ENCODE measurements at places on chromosomes 5 and 9.

DNA sequence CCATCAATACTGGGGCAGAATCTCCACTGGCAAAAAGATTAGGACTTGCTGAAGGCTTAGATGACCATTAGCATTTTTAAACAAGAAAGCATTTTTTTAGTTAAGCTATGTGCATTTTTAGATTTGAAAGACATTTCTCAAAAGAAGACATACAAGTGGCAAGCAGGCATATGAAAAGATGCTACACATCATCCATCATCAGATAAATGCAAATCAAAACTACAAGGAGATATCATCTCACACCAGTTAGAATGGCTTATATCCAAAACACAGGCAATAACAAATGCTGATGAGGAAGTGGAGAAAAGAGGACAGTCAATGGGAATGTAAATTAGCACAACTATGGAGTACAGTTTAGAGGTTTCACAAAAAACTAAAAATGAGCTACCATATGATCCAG lies 195.6 kb upstream of the TNC start:
- DNase-seq, result no peak

- DNase-seq, result peak; percentile 90
Observed at GRCh38 chr9:110126986-110127864, 80.7 kb downstream of the C9orf152 start.

DNA sequence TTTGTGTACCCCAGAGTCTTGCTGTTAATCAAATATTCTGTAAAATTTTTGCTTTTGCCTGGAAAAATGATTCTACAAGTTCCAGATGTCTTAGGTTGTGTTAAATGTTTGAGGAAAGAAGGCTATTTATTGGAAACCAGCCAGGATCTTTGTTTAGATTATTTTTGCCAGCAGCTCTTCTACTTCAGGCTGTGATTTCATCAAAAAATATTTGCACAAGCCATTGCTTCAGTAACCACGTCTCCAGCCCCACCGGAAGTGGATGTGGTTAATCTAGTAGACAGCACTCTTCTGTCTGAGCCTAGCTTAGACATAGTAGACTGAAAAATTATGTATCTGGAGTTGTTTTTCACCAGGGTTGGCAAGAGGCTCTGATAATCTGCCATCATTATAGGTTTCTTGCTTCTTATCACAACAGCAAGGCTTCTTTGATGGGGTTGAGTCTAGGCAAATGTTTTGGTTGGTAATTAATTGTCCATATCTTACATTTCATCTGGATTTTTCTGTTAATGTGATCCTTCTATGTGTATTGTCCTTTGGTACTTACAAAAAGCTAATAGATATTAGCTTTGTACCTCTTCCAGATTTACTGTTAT lies 17.1 kb downstream of the KCTD16 start:
- DNase-seq, result no peak

- DNase-seq, result no peak
Observed at GRCh38 chr5:135076051-135076491, 42.0 kb upstream of the PITX1 start.

- DNase-seq, result no peak
Observed at GRCh38 chr9:4575997-4576396, 85.7 kb downstream of the SLC1A1 start.

- DNase-seq, result no peak
Observed at GRCh38 chr5:79135790-79136553, 24.4 kb downstream of the BHMT start.

GRCh38 chr5:88230546-88231066 lies 38.0 kb downstream of the TMEM161B start:
- DNase-seq, result no peak

- no peak for DNase-seq
Observed at GRCh38 chr5:87541676-87542075, 128.9 kb upstream of the CCNH start.

DNA sequence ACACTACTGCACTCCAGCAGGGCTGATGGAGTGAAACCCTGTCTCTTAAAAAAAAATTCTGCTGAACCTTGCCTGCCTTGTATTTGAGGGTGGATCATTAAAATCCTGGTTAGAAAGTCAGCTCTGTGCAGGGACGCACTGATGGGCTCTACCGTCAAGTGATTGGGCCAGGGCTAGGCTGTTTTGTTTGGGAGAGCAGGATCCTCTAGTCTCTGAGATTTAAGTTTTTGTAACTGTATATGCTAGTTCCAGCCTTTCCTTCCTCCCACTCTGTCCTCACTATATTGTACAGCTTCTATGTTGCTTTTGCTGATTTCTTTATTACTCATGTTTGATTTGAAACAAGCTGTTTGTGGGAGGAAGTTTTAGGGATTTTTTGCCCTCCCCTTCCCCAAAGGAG lies 11.5 kb downstream of the DDX4 start:
- DNase-seq, result no peak

DNA sequence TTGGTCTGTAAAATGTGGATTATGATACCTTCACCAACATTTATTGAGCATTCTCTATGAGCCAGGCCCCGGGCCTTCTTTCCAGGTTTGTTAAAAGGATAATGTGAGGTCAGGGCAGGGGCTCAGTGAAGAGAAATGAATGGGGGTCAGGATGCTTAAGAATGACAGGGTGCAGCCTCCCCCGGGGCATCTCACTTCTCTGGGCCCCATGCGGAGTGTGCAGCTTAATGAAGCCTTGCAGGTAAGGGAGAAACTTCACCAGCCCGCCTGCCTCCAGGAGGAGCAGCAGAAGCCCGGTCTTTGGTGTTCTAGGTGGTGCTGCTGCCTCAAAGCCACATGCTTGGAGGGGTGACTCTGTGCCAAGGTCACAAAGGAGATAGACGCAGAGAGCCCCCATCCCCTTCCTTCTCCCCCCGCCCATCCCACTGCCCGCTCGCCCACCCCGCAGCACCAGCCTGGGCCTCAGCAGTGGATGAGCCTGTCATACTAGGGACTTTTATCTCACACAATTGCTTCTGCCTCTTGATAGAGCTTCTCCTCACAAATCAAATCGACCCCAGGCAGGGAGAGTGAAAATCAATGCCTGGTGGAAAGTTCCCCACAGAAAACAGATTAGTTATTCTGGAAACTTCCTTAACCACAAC lies 244.8 kb downstream of the PBX3 start:
- no peak for DNase-seq

- DNase-seq, result no peak
Observed at GRCh38 chr5:146069780-146070099, 35.6 kb downstream of the PLAC8L1 start.

DNA sequence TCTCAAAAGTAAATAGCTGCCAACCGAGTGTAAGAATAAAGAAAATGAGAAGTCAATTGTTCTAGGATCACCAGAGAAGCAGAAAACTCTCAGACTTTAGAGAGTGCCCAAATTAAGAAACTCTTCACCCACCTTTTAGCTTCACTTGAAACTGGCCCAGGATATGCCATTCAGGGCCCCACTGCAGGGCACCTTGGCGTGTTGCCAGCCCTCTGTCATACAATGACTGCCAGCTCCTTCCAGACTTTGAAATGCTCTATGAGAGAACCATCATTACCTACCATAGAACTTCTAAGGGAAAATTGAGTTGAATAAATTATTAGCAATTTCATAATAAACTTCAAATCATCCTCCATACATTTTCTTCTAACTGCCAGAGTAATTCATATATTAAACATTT lies 240.5 kb downstream of the CETN3 start:
- DNase-seq, result no peak

GRCh38 chr5:55853041-55853670 lies 2.0 kb downstream of the IL31RA start:
- no peak for DNase-seq

DNA sequence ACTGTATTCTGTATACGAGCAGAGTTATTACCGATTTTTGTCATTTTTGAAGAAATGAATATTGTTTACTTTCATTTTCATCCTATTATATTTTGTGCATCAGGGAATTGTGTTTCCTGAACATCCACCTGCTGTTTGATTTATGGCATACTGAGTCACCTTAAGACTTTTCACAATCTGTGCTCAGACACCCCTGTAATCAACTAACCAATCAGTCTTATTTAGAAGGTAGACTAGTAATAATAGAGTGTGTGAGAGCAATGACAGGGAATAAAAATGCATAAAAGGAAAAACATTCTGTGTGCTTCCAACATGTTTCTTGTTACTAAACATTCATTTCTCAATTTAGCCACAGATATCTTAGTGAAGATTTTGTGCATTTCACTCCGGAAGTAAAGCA lies 1413.6 kb upstream of the ACO1 start:
- DNase-seq, result no peak

GRCh38 chr5:160493806-160494338 lies 72.2 kb downstream of the PTTG1 start:
- no peak for DNase-seq

GRCh38 chr5:170821257-170821800 lies 37.8 kb downstream of the GABRP start:
- no peak for DNase-seq

GRCh38 chr5:154199671-154200220 lies 9.2 kb downstream of the GALNT10 start:
- DNase-seq, result no peak

GRCh38 chr5:144142139-144142823 lies 28.2 kb downstream of the YIPF5 start:
- DNase-seq, result no peak

GRCh38 chr5:175797521-175798038 lies 73.8 kb upstream of the CPLX2 start:
- no peak for DNase-seq

DNA sequence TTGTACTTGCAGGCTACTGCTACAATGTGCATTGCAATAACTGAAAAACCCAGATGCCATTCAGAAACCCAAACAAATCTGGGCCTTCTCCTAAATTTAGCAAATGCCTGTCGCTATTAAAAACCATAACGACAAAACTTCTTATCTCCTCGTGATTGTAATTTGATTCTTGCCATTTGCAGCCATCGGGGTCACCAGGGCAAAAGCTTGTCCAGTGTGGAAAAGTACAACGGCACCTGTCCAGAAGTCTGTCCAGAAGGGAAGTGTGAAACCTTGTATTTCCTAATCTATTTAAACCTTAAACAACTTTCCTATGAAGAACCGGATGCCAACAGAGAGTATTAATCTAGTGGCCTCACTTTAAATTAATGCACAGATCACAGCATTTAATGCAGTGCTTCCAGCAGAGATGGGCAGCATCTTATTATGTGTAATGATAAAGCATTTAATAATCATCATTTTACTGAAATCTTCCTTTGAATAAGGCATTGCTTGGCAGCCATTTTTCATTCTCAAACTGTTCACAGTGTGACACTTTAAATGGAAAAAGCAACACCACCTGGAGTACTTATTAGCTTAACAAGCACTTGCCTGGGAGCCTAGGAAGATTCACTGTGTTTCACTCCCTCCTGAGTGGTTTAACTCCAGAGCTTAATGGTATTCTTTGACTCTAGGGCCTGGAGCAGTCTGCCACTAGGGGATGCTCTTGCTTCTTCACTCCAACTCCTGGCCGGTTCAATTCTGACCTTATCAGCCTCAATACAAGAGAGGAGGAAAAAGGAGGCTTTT lies 4.9 kb upstream of the C7 start:
- peak; percentile 34 for DNase-seq

- DNase-seq, result no peak
Observed at GRCh38 chr5:67494186-67494855, 297.7 kb upstream of the CD180 start.

DNA sequence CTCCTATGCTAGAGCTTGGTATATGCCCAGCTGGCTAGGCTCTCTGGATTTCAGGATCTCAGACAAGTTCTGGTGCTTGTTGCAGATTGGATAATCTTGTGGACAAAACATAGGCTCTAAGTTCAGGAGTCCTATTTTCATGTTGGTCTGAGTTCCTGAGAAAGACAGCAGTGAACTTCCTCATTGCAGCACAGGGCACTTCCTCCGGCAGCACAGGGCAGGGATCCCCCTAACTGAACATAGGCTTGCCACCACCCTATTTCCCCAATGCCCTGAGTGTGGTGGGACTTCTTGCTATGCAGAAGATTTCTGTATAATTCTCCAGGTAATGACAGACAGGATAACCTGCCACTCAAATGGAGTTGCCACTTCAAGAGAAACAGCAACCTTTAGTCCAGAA lies 220.1 kb downstream of the PIK3R1 start:
- DNase-seq, result no peak

DNA sequence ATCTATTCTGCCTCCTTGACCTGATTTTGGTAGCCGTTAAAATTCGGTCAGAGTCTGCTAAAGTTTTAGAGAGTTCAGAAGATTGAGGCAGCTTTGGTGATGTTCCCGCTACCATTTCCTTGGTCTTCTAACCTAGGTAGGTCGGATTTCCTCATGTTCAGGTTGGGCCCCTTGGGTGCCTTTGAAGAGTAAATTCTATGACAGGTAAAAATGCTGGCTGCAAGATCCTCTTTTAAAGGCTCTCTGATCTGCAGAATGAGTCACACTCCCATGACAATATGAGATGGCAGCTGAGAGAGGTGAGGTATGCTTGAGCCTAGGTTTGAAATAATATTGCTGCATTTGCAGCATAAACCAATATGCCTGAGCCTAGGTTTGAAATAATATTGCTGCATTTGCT lies 198.9 kb downstream of the TSSK1B start:
- DNase-seq, result no peak

DNA sequence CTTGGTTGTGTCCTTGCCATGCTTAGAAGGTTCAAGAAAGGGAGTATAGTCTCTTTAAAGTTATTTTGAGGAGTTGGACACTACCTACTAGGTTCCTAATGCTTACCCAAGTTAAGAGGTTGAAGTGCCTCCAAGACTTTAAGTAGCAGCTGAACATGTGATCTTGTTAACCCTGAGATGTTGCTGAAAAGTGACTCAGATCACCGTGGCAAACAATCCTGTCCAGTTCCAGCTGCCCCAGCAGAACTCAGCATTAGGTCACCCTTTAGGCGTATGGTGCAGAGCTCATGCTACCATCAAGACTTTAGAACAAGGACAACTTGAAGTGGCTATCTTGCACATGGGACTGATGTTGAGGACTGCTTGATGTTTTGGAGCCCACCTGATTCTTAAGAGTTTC lies 22.5 kb downstream of the ZNF462 start:
- DNase-seq, result no peak

DNA sequence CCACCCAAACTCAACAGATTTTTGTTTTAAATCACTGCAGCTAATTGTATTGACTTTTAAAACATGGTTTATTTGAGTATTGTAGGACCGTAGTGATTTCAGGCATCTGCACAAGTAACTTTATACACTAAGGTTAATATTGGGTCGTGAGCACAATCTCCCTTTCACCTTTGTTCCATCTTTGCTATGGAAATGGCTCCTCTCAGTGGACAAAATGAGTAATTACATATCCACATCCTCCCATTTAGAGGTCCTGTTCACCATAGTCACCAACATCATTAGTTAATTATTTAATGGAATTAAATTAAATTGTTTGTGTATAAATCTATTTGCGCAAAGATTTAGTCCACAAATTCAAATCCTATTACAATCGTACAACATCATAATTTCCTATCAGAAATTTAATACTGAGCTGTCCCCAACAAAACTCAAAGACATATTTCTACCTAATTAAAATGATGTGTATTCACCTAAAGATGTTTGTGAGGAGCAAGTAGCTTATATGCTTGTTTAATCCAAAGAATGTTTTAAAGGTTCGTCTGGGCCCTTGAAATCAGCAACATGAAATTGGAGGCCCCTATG lies 173.0 kb upstream of the DAPK1 start:
- peak; percentile 18 for DNase-seq

Data from heart right ventricle (tissue), 16 donors.